ENCODE measurements at places on chromosomes 1 and 21.

DNA sequence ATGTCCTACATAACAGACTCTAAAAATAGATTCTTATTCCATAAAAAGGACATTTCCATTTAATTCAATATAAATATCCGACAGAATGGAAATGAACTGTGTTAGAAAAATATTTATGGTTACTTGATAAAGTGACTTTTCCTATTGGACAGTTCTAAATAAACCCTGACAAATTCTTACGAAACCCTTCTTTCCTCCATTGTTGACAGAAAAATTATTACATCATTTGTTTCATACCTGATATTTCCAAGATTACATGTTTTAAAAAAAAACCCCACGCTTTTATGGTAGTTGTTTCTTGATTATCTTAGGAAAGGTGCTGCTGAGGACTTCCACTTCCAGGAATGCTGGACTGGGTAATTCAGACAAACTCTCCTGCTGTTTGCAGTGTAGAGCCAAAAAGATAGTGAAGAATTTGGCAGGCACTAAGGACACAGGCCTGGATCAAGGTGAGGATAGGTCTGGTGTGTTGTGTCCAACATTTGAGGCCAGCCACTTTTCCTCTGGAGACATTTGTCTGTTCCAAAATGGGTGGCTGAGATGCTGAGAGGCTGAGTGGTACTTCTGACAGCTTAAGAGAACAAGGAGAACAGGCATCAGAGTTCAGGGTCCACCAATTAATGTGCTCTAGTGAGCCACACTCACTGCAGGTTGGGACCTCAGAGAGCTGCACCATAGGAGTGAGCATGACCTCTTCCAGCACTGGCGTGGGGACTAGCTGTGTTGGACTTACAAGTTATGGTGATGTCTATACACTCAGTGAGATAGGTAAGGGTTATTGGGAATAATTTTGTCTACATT is 7.0 kb upstream of the C1orf116 start:
- DNase-seq, result no peak
- H3K4me1 ChIP-seq, result no peaks in the 10 kb centered on the region
- no peak overlapping the region for H3K4me3 ChIP-seq
- no peak overlapping the region for H3K27ac ChIP-seq

DNA sequence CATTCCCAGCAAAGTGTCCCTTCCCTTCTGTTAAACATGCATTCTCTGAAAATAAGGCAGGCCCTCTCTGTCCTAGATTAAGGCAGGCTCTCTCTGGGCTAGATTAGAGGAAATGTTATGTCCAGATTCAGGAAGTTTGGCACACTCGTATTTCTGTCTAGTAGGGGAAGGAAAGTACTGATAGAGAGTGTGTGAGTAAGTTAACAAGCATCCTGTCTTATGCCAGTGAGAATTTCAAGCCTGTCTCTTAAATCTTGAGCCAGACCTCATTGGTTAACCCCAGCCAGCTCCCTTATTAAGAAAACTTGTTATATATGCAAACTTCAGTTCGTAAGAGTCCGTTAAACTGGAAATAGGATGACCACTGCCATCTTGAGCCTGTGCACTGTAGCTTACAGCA is 31.6 kb downstream of the IGSF5 start:
- H3K27ac ChIP-seq, result no peak overlapping the region
- peaks cover 5% of the 10 kb centered on the region for H3K4me1 ChIP-seq
- no peak overlapping the region for H3K4me3 ChIP-seq
- H3K27me3 ChIP-seq, result no peaks in the 10 kb centered on the region

DNA sequence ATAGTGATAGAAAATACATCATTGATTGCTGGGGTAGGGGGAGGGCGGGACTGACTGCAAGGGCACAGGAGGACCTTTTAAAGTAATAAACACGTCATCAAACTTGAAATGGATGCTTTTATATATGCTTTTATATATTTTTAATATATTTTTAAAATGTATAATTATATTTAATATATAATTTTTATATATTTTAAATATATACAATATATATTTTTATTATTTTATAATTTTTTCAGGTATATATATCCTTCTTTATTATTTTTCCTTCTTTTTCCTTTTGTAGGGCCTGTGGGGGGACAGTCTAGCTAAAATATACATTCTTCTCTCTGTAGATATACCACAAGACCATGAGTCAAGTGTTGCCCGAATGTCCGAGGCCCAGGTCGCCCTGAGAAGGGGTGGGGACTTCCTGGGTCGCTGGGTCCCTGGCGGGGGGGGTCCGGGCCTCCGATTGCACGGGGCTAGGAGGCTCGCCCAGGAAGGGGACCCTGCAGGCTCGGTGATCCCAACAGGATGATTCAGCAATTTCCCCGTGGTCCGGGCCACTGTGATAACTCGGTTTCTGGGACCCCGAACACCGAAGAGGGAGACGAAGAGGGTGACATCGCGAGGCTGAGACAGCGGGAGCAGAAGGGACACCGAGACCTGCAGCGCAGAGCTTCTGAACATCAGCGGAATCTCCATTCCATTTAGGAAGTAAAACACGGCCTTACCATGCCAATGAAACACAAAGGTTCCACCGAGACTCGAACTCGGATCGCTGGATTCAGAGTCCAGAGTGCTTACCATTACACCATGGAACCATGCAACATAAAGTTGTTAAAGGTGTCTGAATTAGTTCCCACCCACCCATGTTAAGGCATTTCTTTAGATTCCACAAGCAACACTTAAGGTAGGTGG is 112.5 kb upstream of the NBPF11 start:
- H3K4me1 ChIP-seq, result no peaks in the 10 kb centered on the region
- no peaks in the 10 kb centered on the region for H3K27me3 ChIP-seq
- peak overlapping the region; percentile 90 for H3K4me3 ChIP-seq
- H3K36me3 ChIP-seq, result no peaks in the 10 kb centered on the region

DNA sequence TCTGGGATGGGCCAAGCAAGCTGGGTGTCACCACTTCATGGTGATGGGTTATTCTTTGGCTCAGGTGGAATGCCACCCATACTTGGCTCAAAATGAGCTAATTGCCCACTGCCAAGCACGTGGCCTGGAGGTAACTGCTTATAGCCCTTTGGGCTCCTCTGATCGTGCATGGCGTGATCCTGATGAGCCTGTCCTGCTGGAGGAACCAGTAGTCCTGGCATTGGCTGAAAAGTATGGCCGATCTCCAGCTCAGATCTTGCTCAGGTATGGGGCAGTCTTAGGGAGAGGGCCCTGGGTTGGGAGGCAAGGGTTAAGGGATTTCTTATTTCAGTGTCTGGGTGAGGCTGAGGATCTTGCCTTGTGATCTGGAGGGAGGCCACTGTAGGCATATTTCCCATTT is 15.4 kb upstream of the NASP start:
- H3K4me1 ChIP-seq, result 0 out of 2 replicates have a peak, but pooled peaks cover 2% of the 10 kb centered on the region
- peaks cover 34% of the 10 kb centered on the region for H3K36me3 ChIP-seq
- no peak for DNase-seq
- H3K4me3 ChIP-seq, result no peak overlapping the region
- H3K27me3 ChIP-seq, result no peaks in the 10 kb centered on the region
- no peak overlapping the region for H3K27ac ChIP-seq

DNA sequence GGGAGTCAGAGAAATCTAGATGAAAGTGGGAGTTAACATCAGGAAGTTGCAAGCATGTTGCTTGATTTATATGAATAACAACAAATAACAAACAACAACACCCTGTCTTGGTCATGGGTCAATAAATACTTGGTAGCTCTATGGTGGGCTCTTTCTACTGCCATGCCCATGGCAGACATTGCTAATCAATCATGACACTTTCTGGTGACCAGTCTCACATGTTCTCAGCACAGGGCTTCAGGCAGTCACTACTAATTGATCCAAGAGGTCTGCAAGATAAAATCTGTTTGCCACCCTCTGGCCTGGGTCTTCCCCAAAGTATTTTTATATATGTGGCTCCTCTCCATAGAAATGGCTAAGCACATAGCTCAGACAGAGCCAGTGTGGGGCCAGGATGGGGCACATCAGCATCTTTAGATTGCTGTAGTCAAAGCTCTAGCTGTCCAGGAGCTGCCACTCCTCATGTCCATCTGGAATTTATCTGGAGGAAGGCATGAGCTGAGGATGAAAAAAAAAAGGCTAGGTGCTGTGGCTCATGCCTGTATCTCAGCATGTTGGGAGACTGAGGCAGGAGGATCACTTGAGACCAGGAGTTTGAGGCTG is 51.2 kb downstream of the STUM start:
- H3K4me1 ChIP-seq, result no peaks in the 10 kb centered on the region
- no peak for DNase-seq
- H3K36me3 ChIP-seq, result peaks cover 2% of the 10 kb centered on the region
- H3K4me3 ChIP-seq, result no peak overlapping the region
- no peaks in the 10 kb centered on the region for H3K27me3 ChIP-seq
- no peak overlapping the region for H3K27ac ChIP-seq

DNA sequence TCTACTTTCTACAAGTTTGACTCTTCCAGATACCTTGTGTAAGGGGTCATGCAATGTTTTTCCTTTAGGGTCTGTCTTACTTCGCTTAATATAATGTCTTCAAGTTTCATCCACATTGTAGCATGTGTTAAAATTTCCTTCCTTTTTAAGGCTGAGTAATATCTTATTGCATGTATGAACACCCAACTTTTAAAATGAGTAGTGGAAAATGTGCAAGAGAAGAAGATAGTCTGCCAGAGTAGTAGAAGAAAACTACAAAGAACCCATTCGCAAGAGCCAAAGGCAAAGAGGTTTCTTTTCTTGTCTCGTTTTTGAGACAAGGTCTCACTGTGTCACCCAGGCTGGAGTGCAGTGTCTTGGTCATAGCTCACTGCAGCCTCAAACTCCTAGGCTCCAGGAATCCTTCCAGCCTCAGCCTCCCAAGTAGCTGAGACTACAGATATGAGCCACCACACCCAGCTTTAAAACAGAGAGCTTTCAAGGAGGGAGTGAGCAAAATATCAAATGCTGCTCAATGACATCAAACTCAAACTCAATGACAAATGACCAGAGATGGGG is 9.4 kb downstream of the IL23R start:
- no peak overlapping the region for H3K4me3 ChIP-seq
- DNase-seq, result no peak
- H3K27me3 ChIP-seq, result no peaks in the 10 kb centered on the region
- no peak overlapping the region for H3K27ac ChIP-seq
- no peaks in the 10 kb centered on the region for H3K36me3 ChIP-seq

DNA sequence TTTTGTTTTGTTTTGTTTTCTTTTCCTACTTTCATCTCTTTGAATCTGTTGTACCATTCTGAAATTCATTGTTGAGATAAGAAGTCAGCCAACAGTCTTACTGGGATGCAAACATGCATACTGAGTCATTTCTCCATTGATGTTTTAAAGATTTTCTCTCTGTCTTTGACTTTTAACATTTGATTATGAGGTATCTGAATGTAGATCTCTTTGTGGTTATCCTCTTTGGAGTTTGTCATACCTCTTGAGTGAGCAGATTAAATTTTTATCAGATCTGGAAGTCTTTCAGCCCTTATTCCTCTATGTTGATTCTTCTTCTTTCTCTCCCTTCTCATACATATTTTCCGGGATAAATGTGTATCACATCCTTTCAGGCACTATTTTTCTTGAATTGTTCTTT is 406.9 kb upstream of the NCAM2 start:
- no peak overlapping the region for H3K27ac ChIP-seq
- H3K36me3 ChIP-seq, result peaks cover 25% of the 10 kb centered on the region
- no peak for DNase-seq
- no peaks in the 10 kb centered on the region for H3K27me3 ChIP-seq

DNA sequence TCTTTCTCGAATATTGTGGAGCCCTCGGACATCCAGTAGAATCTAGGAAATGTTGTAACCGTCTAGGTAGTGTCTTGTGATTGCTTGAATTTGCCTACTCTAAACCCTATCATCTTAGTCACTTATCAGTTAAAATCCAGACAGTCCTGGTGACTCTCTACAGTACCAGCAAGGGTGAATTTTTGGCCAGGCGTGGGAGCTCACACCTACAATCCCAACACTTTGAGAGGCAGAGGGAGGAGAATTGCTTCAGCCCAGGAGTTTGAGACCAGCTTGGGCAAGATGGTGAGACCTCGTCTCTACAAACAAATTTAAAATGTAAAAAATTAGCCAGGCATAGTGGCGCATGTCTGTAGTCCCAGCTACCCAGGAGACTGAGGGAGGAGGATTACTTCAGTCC is 230.9 kb downstream of the CHRM3 start:
- H3K4me3 ChIP-seq, result no peak overlapping the region
- H3K27me3 ChIP-seq, result no peaks in the 10 kb centered on the region
- no peak overlapping the region for H3K27ac ChIP-seq
- no peaks in the 10 kb centered on the region for H3K36me3 ChIP-seq

- no peak overlapping the region for H3K27ac ChIP-seq
- DNase-seq, result no peak
- no peaks in the 10 kb centered on the region for H3K36me3 ChIP-seq
- no peaks in the 10 kb centered on the region for H3K4me1 ChIP-seq
These were observed 10.0 kb upstream of the TNFRSF8 start for GRCh38 chr1:12052997-12053686.

DNA sequence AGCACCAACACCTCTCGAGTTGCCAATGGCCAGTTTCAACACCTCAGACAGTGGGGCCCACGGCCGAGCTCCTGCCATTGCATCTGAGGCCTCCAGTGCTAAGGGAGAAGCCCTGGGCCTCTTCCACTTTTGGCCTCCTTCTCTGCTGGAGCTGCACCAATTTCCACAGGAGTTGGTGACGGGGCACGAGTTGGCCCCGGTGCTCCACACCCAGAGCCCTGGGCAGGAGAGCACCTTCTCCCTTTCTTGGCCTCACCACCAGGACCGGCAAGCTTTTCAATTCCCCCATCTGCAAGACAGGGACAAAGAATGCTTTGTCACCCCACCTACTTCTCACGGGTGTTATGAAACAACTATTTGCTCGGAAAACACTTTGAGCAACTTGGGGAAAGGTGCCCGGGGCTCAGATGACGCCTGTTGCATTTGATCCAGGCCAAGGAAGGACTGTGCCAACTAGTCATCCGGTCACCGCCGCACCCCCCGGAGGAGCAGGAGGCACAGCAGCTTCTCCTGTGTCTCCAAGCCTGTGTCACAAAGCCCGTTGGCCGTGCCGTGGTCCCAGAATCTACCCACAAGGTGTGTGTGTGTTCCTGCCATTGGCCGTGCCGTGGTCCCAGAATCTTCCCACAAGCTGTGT is 55.2 kb downstream of the TOMM20 start:
- no peaks in the 10 kb centered on the region for H3K27me3 ChIP-seq
- no peak overlapping the region for H3K4me3 ChIP-seq
- DNase-seq, result no peak
- no peaks in the 10 kb centered on the region for H3K4me1 ChIP-seq
- H3K27ac ChIP-seq, result no peak overlapping the region

DNA sequence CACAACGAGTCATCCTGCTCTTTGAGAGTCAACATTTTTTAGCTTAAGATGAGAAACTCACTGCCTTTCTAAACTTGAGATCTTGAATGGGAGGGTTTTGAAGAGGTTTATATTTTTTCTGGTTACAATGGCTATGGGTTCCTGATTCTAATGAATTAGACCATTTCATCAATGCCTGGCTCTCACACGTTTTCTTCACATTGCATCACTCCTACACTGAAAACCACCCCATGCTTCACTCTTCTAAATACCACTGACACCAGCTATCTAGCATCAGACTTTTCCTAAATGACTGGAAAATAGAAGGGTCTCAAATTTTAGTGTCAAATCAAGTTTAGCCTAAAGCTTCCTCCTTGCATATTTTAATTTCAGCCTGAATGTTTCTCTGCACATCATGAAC is 606.1 kb upstream of the USP24 start:
- no peaks in the 10 kb centered on the region for H3K4me1 ChIP-seq
- H3K36me3 ChIP-seq, result no peaks in the 10 kb centered on the region
- no peaks in the 10 kb centered on the region for H3K27me3 ChIP-seq
- no peak for DNase-seq
- H3K27ac ChIP-seq, result no peak overlapping the region
- no peak overlapping the region for H3K4me3 ChIP-seq

- no peak overlapping the region for H3K27ac ChIP-seq
- H3K36me3 ChIP-seq, result peaks cover 23% of the 10 kb centered on the region
- H3K27me3 ChIP-seq, result no peaks in the 10 kb centered on the region
- no peaks in the 10 kb centered on the region for H3K4me1 ChIP-seq
- no peak for DNase-seq
- no peak overlapping the region for H3K4me3 ChIP-seq
These were observed 9.2 kb upstream of the SNAPIN start for GRCh38 chr1:153649137-153649862.
